Activated naive CD4-positive, alpha-beta T cell treated with anti-CD3 and anti-CD28 coated beads for 36 hours (primary cell): ENCODE measurements at places on chromosomes 7 and 10. TPM values are rescaled to one million over a fixed set of nuclear protein-coding genes. Genes with fewer than 3 reads are reported as not detected.
A peak's percentile ranks its signal among the peaks of the same experiment; 100 is the strongest.

GRCh38 chr10:59880971-59881510 lies 25.3 kb downstream of the CCDC6 start:
- peak overlapping the region; percentile 86 for H3K27ac ChIP-seq
- peak; percentile 94 for DNase-seq
- H3K36me3 ChIP-seq = peaks cover 13% of the 10 kb centered on the region
- peaks cover 89% of the 10 kb centered on the region for H3K4me1 ChIP-seq
- H3K27me3 ChIP-seq = no peaks in the 10 kb centered on the region

GRCh38 chr10:69516316-69516715 lies 56.9 kb downstream of the NEUROG3 start:
- no peaks in the 10 kb centered on the region for H3K27me3 ChIP-seq
- H3K27ac ChIP-seq = no peak overlapping the region
- H3K4me1 ChIP-seq = no peaks in the 10 kb centered on the region
- peak; percentile 58 for DNase-seq
- H3K36me3 ChIP-seq = no peaks in the 10 kb centered on the region
- H3K4me3 ChIP-seq = no peak overlapping the region

GRCh38 chr7:151091003-151091402 lies 4.7 kb downstream of the AGAP3 start:
- peaks cover 2% of the 10 kb centered on the region for H3K36me3 ChIP-seq
- H3K27me3 ChIP-seq = peaks cover 2% of the 10 kb centered on the region
- no peak for DNase-seq

DNA sequence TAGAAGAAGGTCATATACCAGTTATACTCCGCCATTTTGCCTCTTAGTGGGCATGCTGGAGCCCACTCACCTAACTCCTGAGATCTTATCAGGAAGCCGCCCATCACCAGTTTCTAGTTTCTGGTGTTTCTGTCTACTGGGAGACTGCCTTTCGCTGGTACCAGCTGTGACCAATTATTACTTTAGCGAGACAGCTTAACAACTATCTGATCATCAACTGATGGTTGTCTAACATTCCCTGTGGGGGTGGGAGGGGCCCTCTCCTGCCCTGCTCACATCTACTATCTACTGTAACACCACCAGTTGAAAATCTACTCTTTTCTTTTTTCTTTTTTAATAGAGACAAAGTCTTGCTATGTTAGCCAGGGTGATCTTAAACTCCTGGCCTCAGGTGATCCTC lies 46.2 kb upstream of the C10orf67 start:
- H3K4me1 ChIP-seq = peaks cover 11% of the 10 kb centered on the region
- no peaks in the 10 kb centered on the region for H3K27me3 ChIP-seq

GRCh38 chr10:68647672-68648341 lies 73.2 kb upstream of the CCAR1 start:
- no peak overlapping the region for H3K27ac ChIP-seq
- H3K4me1 ChIP-seq = no peaks in the 10 kb centered on the region
- DNase-seq = no peak
- peaks cover 2% of the 10 kb centered on the region for H3K36me3 ChIP-seq
- H3K4me3 ChIP-seq = no peak overlapping the region
- no peaks in the 10 kb centered on the region for H3K27me3 ChIP-seq

GRCh38 chr7:49389871-49390479 lies 383.5 kb upstream of the VWC2 start:
- DNase-seq = no peak
- H3K36me3 ChIP-seq = no peaks in the 10 kb centered on the region
- H3K4me1 ChIP-seq = no peaks in the 10 kb centered on the region

The EMX2 gene
- not detected for total RNA-seq

DNA sequence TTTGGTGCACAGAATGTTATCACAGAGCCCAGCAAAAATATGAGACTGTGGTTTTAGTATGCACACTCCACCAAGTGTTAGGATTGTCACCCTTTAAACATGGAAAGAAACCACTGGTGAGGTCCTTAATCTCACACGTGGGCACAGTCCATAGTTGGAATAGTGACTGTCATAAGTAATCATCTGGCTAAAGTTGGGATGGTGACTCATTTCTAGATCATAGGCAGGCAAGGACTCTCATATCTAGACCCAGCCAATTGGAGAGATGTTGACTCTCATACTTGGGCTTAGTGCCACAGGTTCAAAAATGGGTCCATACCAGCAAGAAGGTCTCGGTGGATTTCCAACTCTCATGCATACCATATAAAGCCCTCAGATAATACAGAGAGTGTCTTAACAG lies 39.6 kb upstream of the ZNF680 start:
- no peaks in the 10 kb centered on the region for H3K4me1 ChIP-seq
- no peak for DNase-seq
- H3K27me3 ChIP-seq = no peaks in the 10 kb centered on the region
- no peak overlapping the region for H3K27ac ChIP-seq
- H3K36me3 ChIP-seq = no peaks in the 10 kb centered on the region

The NOLC1 gene
- 194 TPM for total RNA-seq

DNA sequence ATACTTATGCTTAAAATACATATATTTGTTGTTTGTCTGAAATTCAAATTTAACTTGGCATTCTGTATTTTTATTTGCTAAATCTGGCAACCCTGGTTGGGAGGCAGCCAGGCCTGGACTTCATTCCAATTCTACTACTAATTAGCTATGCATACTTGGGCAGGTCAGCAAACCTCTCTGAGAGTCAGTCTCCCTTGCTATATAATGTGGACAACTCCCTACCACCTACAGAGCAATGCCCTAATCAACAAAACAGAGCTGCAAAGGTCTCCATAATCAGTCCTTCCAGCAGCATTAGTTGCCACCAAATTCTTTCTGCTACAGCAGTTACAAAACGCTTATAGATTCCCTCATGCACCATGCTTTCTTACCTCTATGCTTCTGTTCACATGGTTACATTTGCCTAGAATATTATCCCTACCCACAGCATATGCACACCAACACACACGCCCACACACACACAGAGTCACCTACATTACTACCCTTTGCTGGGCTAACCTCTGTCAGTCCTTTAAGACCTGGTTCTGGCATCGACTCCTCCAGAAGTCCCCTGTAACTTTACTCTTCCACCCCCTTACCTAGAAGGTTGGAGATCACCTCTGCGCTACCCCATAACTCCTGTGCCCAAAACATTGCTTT lies 188.7 kb downstream of the FGFR2 start:
- no peak overlapping the region for H3K27ac ChIP-seq
- H3K27me3 ChIP-seq = peaks cover 2% of the 10 kb centered on the region
- DNase-seq = no peak
- no peak overlapping the region for H3K4me3 ChIP-seq
- no peaks in the 10 kb centered on the region for H3K36me3 ChIP-seq
- H3K4me1 ChIP-seq = no peaks in the 10 kb centered on the region

The TLL2 gene
- not detected for total RNA-seq

DNA sequence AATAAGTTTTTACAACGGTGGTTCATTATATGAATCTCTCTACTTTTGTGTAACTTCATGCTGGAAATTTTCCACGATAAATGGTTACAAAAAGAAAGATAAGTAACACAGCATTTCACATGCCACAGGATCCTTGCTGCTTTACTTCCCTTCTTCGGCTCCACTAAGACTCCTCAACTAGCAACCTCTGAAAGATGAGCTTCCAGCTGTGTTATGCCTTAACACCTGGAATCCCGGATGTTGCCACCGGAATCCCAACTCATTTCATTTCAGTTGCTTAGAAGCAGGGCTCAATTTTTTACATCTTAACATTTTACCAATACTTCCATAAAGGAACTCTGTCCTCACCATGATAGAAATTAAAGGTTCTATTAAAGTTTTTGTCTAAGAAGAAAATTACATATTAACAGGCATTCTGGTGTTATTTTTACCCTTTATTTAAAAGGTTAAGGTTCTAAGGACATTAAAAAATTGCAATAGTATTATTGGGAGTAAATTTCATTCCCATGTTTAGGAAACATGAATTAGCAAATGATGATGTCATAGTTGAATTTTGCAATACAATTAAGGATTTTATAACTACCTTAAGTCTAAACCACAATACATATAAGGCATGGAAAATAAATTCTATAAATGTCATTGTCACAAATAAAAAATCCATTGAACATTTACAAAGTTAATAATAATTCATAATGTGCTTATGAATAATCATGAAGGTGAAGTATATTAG lies 57.1 kb upstream of the IL6 start:
- no peak for DNase-seq
- H3K27me3 ChIP-seq = no peaks in the 10 kb centered on the region
- H3K27ac ChIP-seq = no peak overlapping the region
- H3K4me1 ChIP-seq = peaks cover 41% of the 10 kb centered on the region
- no peaks in the 10 kb centered on the region for H3K36me3 ChIP-seq
- H3K4me3 ChIP-seq = no peak overlapping the region

GRCh38 chr10:57716884-57717283 lies 550.8 kb downstream of the IPMK start:
- no peaks in the 10 kb centered on the region for H3K27me3 ChIP-seq
- H3K4me1 ChIP-seq = no peaks in the 10 kb centered on the region
- DNase-seq = no peak
- H3K36me3 ChIP-seq = no peaks in the 10 kb centered on the region
- H3K27ac ChIP-seq = no peak overlapping the region

DNA sequence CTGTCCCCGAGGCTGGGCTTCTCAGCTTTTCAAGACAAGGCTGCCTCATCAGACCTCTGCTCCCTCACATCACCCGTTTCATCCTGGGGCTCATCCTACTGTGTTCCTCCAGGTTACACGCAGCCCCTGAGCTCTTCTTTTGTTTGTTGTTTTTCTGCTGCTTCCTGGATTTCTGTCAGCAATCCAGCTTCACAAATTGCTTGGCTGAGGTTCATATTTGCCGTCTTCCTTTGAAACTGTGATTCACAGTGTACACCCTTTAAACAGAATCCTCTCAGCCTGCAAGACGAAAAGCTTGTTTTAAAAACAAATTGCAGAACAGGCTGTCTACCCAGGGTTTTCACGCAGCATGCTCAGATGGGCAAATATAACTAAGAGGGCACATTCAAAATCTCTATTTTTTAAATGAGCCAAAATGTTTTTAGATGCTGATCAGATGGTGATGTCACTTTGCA lies 39.1 kb upstream of the PARD3 start:
- H3K27ac ChIP-seq = no peak overlapping the region
- H3K27me3 ChIP-seq = peaks cover 7% of the 10 kb centered on the region
- DNase-seq = no peak
- H3K4me3 ChIP-seq = no peak overlapping the region

The KEL gene
- total RNA-seq = 0.52 TPM

The ZPBP gene
- total RNA-seq = not detected

GRCh38 chr10:3579845-3580244 lies 205.2 kb downstream of the KLF6 start:
- peak; percentile 5 for DNase-seq

DNA sequence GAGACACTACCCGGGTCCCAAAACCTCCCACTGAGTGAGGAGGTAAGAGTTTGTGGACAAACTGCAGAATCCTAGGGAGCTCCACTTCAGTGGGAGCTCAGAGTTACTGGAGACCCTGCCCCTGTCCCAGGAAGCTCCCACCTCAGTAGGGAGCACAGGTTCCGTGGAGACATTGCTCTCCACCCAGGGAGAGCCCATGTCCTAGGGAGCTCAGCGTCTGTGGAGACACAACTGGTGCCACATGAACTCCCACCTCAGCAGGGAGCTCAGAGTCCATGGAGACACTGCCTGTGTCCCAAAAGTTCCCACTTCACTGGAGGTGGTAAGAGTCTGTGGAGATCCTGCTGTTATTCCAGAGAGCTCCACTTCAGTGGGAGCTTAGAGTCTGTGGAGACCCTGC lies 6.3 kb downstream of the MYO1G start:
- DNase-seq = no peak
- H3K27ac ChIP-seq = peak overlapping the region; percentile 78
- no peaks in the 10 kb centered on the region for H3K27me3 ChIP-seq
- H3K4me3 ChIP-seq = no peak overlapping the region

The TMEM225B gene
- 0.98 TPM for total RNA-seq

DNA sequence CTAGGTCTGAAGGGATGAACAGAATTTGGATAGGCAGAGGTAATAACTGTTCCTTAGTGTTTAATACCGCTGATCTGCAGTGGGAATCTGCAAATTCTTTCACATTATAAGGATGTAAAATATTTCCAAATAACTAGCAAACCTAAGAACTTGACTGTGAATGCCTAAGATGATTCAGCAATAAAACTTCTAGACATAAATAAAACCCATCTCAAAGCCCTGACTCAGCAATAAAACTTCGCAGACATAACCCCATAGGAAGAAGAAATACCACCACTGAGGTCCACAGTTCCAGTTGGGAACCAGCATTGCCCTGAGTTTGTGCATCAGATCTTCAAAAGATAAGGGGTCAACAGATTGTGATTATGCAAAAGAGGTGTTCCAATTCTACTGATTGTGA lies 354.2 kb downstream of the GFRA1 start:
- H3K36me3 ChIP-seq = no peaks in the 10 kb centered on the region
- H3K4me3 ChIP-seq = no peak overlapping the region
- H3K4me1 ChIP-seq = no peaks in the 10 kb centered on the region
- H3K27ac ChIP-seq = no peak overlapping the region
- DNase-seq = no peak
- peaks cover 2% of the 10 kb centered on the region for H3K27me3 ChIP-seq

The SUN3 gene
- not detected for total RNA-seq
